H1 (cell line): ENCODE measurements at places on chromosomes 4 and X. TPM values are rescaled to one million over a fixed set of nuclear protein-coding genes. Genes with fewer than 3 reads are reported as not detected.

- H3K36me3 ChIP-seq = no peaks in the 10 kb centered on the region
- H3K4me3 ChIP-seq = no peak overlapping the region
- no peaks in the 10 kb centered on the region for H3K4me1 ChIP-seq
- H3K27ac ChIP-seq = no peak overlapping the region
- no peaks in the 10 kb centered on the region for H3K27me3 ChIP-seq
- DNase-seq = no peak
Measured at GRCh38 chr4:153137159-153137558, 67.1 kb upstream of the TRIM2 start.

DNA sequence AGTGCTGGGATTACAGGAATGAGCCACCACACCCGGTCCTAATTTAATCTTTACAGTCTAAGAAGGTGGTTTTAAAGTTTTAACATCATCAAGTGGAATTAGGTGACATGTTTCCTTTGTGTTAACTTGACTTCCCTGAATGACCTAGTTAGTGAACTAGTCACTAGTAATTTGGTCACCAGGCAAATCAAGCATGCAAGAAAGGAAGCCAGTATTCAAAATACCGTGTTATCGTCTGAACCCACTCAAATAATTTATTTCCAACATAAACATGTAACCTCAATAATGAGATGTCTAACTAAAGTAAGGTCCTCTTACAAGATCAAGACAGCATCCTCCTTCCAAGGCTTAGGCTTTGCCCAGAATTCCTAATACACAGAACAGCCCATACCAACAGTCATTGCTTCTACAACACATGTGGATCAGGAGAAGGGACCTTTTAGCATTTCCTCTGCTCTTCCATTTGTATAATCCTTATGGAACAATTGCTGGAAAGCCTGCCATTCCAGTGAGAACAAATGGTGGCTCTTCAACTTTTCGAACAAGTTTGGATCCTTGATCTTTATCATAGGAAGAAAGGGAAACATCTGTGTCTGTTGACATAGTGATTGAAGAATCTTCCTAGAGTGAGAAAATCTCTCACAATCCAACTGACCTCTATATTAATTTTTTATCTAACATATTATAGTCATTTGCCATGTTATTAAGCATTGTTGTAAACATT is 97.2 kb downstream of the ANXA3 start:
- DNase-seq = no peak
- H3K4me1 ChIP-seq = no peaks in the 10 kb centered on the region
- H3K27me3 ChIP-seq = no peaks in the 10 kb centered on the region

DNA sequence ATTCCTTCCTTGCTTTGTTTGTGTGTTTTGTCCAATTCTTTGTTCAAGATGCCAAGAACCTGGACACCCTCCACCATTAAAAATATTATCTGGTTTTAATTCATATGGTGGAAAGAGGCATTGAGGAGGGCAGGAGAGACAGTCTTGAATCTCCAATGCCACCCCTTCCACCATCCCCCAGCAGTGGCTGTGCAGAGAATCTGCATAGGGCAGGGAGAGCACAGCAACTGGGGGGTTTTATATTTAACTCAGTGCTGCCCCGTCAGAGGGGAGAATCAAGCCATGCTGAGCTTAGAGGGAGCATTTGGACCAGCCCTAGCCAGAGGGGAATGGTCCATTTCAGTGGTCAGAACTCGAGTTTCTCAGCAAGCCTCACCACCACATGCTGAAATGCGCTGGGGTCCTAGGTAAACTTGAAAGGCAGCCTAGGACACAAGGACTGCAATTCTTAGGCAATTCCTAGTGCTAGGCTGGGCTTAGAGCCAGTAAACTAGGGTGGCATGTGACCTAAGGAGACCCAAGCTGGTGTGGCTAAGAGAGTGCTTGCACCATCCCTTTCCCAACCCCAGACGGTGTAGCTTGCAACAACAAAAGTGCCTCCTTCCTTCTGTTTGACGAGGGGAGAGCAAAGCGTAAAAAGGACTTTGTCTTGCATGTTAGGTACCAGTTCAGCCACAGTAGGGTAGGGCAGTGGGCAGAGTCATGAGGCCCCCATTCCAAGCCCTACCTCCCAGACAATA is 34.2 kb downstream of the CCDC158 start:
- H3K27ac ChIP-seq = no peak overlapping the region
- H3K4me3 ChIP-seq = no peak overlapping the region
- H3K27me3 ChIP-seq = no peaks in the 10 kb centered on the region
- H3K36me3 ChIP-seq = no peaks in the 10 kb centered on the region

DNA sequence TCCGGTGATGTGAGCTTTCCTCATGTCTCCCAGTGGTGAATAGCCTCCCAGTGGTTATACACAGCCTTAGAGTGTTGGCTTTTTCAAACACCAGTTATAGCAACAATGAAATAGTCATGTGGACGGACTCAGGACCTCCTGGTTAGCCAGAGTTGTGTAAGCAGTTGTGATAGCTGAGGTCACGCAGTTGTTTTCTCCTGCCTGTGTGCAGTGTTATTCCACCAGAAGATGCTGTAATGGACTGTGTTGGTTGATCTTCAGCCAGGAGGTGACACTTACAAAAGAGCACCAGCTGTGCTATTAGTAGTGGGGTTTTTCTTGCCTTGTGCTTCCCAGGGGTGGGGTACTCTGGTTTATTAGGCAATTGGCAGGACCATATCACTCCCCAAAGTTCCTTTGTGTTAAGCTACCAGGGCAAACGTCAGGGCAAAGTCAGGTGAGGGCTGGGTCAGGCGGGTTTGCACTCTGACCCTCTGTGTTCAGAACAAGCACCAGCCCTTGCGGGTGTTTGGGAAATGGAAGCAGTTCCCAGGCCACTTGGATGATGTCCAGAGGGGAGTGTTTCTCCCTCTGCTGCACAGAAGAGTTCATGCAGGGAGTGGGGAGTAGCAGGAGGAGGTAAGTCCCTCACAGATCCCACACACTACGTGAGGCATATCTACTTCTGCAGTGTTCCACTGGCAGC is 252.6 kb downstream of the TMEM47 start:
- H3K36me3 ChIP-seq = no peaks in the 10 kb centered on the region
- H3K27ac ChIP-seq = no peak overlapping the region
- H3K4me3 ChIP-seq = no peak overlapping the region
- H3K4me1 ChIP-seq = no peaks in the 10 kb centered on the region

DNA sequence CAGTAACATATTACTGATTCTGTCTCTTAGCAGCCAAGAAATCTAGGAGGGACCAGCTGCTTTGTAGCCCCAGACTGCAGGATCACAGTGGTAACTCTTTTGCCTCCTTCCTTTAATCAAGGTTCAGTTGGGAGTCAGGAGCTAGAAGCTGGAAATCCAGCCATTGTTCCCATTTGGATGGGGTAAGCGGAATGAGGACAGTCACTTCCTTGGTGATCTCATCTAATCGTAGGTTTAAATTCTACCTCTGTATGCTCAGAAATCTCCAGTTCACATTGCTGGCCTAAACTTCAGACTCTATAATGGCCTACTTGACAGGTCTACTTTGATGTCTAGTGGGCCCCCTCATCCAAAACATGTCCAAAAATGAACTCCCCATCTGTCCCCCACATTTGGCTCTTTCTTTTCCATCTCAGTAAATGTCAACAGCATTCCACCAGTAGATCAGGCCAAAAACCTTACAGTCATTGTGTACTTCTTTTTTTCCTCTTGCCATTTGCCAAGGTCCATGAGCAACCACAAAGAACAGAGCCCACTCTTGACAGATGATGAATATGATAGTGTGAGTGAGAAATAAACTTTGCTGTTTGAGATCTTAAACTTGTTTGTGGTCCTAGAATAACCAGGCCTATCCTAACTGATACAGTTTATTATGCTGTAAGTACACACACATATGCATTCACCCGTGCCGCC is 40.1 kb downstream of the WWC2 start:
- peaks cover 5% of the 10 kb centered on the region for H3K4me1 ChIP-seq
- no peaks in the 10 kb centered on the region for H3K36me3 ChIP-seq
- H3K4me3 ChIP-seq = no peak overlapping the region
- H3K27ac ChIP-seq = no peak overlapping the region

GRCh38 chr4:102593147-102593546 is 92.0 kb downstream of the NFKB1 start:
- no peak overlapping the region for H3K27ac ChIP-seq
- H3K36me3 ChIP-seq = no peaks in the 10 kb centered on the region
- H3K27me3 ChIP-seq = no peaks in the 10 kb centered on the region
- no peak for DNase-seq

GRCh38 chrX:136585960-136586359 is 53.9 kb downstream of the VGLL1 start:
- H3K27ac ChIP-seq = no peak overlapping the region
- H3K4me1 ChIP-seq = peaks cover 5% of the 10 kb centered on the region
- no peak overlapping the region for H3K4me3 ChIP-seq
- DNase-seq = no peak

- no peaks in the 10 kb centered on the region for H3K36me3 ChIP-seq
- H3K27me3 ChIP-seq = peaks cover 19% of the 10 kb centered on the region
- H3K4me3 ChIP-seq = no peak overlapping the region
- DNase-seq = no peak
- H3K27ac ChIP-seq = no peak overlapping the region
Measured at GRCh38 chrX:28127662-28128061, 146.4 kb upstream of the DCAF8L1 start.

DNA sequence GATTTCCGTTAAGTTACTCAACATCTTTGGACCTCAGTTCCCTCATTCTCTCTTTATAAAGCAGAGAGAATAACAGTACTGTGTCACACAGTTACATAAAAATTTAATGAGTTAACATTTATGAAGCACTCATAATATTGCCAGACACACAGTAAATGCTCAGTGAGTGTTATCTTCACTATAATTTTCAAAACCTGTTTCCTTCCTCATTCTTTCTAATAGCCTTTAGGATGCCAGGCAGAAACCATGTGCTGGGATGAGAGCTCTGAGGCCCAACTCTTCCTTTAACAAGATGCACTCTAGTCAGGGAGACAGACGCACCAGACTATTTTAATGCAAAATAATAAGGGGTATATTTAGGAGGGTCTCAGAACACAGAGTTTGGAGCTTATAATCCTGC is 208.2 kb downstream of the STK32B start:
- no peaks in the 10 kb centered on the region for H3K4me1 ChIP-seq
- no peaks in the 10 kb centered on the region for H3K27me3 ChIP-seq
- H3K36me3 ChIP-seq = no peaks in the 10 kb centered on the region
- no peak overlapping the region for H3K27ac ChIP-seq

GRCh38 chr4:145539671-145540070 is 58.0 kb downstream of the SMAD1 start:
- no peaks in the 10 kb centered on the region for H3K27me3 ChIP-seq
- DNase-seq = no peak
- peaks cover 6% of the 10 kb centered on the region; the same call in 1 of the 2 replicates for H3K4me1 ChIP-seq
- H3K4me3 ChIP-seq = no peak overlapping the region

DNA sequence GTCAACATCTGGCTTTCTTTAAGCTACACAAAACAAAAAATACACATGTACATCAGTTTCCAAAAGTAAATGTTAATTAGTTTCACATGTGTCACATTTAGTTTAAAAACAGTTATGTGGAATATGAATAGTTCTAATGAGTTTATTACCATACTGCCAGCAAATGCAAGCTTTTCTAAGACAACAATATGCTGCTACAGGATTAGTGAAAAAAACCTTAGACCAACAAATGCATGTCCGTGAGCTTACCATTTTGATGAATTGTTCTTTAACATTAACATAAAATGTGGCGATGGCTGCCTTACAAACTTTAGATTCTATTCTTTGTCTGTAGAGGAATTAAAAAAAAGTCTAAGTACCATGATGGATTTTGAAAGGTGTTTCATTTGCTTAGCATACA is 31.8 kb downstream of the CENPU start:
- no peak overlapping the region for H3K27ac ChIP-seq
- no peak for DNase-seq
- peaks cover 58% of the 10 kb centered on the region for H3K36me3 ChIP-seq
- H3K4me1 ChIP-seq = 0 out of 2 replicates have a peak, but pooled peaks cover 3% of the 10 kb centered on the region

DNA sequence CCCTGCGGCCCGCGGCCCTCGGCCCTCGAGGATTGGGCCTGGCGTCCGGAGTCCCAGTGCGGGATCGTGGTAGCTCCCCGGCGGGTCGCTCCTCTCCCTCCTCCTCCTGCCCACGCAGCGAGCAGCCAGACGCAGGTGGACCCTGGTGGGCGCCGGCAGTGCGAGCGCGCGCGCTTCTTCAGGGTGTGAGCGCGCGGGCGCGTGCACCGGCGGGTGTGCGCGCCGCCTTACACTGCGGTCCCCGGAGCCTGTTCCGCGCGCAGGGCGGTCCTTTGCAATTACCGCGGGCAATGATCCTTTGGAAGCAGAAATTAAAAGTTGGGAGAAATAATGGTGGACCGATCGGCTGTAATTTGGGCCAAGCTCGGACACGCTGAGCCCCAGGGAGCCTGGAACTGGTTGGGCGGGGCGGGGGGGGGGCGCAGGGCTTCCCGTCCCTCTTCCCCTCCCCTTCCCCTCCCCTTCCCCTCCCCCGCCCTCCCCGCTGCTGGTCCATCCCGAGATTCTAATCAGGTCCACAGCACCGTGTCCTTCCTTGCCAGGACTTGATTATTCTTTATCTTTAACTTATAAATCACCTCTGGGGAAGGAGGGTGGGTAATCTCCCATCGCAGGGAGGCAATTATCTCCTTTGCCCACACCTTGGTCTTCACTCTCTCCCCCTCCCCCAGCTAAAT is 1.6 kb upstream of the NKX1-1 start:
- no peak for DNase-seq
- no peak overlapping the region for H3K27ac ChIP-seq
- peaks cover 97% of the 10 kb centered on the region for H3K27me3 ChIP-seq
- H3K4me1 ChIP-seq = no peaks in the 10 kb centered on the region; the same call in 1 of the 2 replicates
- H3K36me3 ChIP-seq = no peaks in the 10 kb centered on the region

DNA sequence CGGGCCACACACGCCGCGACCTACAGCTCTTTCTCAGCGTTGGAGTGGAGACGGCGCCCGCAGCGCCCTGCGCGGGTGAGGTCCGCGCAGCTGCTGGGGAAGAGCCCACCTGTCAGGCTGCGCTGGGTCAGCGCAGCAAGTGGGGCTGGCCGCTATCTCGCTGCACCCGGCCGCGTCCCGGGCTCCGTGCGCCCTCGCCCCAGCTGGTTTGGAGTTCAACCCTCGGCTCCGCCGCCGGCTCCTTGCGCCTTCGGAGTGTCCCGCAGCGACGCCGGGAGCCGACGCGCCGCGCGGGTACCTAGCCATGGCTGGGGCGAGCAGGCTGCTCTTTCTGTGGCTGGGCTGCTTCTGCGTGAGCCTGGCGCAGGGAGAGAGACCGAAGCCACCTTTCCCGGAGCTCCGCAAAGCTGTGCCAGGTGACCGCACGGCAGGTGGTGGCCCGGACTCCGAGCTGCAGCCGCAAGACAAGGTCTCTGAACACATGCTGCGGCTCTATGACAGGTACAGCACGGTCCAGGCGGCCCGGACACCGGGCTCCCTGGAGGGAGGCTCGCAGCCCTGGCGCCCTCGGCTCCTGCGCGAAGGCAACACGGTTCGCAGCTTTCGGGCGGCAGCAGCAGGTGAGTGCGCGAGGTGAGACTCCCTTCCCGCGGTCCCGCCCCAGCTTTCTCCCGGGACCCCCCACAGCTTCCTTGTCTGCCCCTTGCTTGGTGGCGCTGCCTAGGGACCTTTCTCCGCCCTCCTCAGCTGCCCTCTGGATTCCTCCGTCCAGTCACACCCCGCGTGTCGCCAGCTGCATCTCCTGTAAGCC is 678 bp downstream of the BMP3 start:
- no peak for DNase-seq
- H3K4me1 ChIP-seq = peaks cover 6% of the 10 kb centered on the region
- peaks cover 30% of the 10 kb centered on the region for H3K27me3 ChIP-seq
- H3K27ac ChIP-seq = no peak overlapping the region
- peak overlapping the region; percentile 66 for H3K4me3 ChIP-seq

PASD1 gene
- 0.03 TPM in 1 of 2 replicates, not detected in the other for polyA plus RNA-seq

CXCL11 gene
- polyA plus RNA-seq = 0.16 and 0.18 TPM in 2 replicates

CCSER1 gene
- polyA plus RNA-seq = 0.11 and 0.26 TPM in 2 replicates

TACR3 gene
- polyA plus RNA-seq = 0.22 and 0.30 TPM in 2 replicates

MMRN1 gene
- polyA plus RNA-seq = 0.02 TPM in 1 of 2 replicates, not detected in the other

CHST7 gene
- 7.9 and 9.4 TPM in 2 replicates for polyA plus RNA-seq

MTTP gene
- polyA plus RNA-seq = 0.08 and 0.12 TPM in 2 replicates

BTK gene
- 0.03 and 0.06 TPM in 2 replicates for polyA plus RNA-seq

BEND2 gene
- polyA plus RNA-seq = not detected in 2 replicates

PTCHD1 gene
- polyA plus RNA-seq = 0.53 and 0.60 TPM in 2 replicates

GRPR gene
- 65.9 and 78.4 TPM in 2 replicates for polyA plus RNA-seq
